ENCODE measurements at places on chromosomes 4 and X. TPM values are rescaled to one million over a fixed set of nuclear protein-coding genes. Genes with fewer than 3 reads are reported as not detected.

Gene RASGEF1B
- total RNA-seq, result 3.5 TPM

DNA sequence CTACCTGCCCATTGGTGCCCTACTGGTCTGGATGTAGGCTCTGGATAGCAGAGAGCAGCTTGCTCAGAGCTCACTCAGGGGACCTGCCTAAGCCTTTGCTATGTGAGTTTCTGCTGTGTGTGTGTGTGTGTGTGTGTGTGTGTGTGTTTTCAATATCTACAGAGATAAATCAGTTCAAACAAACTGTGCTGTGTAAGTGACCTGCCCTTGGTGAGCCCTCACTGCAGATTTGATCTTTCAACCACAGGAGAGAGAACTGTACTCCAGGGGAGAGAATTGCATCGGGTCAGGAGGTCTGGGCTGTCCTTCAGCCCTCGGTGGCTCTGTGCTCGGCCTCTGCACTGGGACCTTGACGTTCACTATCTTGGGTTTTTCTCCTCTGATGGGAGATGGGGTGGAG is 35.0 kb upstream of the CDKN2AIP start:
- no peak for DNase-seq

GRCh38 chr4:132387060-132387459 is 762.0 kb upstream of the PCDH10 start:
- DNase-seq, result no peak

- no peak for DNase-seq
Measured at GRCh38 chr4:6639137-6639680, 1.3 kb upstream of the MRFAP1 start.

- no peak for DNase-seq
Measured at GRCh38 chrX:138018145-138018799, 452.3 kb downstream of the ZIC3 start.

Gene ZNF185
- 4.0 TPM for total RNA-seq

GRCh38 chr4:171565130-171565788 is 247.9 kb upstream of the GALNTL6 start:
- DNase-seq, result no peak

Gene SUV39H1
- 26.2 TPM for total RNA-seq

- peak; percentile 87 for DNase-seq
Measured at GRCh38 chr4:139656614-139657486, 8.8 kb upstream of the MGST2 start.

DNA sequence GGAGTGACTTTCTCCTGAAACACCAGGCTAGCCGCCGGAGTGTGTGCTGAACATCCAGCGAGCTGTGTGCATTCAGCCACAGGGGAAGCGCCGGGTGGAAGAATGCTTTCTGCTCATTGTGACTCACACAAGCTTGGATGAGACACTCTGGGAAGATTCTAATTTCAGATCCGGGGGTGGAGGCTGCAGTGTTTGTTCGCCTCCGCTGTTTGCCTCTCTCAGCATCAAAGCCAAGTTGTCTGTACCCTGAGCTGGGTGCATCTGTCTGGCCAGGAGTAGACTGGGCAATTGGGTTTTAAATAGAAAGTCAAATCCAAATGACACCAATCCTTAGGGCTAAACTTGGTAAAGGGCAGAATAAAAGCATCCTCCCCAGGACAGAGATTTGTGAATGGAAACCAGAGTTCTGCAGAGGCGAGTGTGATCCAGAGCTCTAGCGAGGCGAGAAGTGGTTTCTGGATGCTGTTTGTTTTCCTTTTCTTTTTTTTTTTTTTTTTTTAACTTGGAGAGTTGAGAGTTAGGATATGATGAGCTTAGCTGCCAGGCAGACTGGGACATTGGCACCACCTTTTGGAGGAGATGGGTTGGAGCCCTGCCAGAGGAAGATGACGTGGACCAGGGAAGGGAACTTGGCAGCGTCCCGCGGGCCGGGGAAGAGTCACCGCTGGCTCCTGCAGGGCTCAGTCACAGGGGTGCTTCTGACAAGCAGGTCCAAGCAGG is 196.0 kb upstream of the PSAPL1 start:
- no peak for DNase-seq

Gene ATP10D
- 0.08 TPM for total RNA-seq

- DNase-seq, result no peak
Measured at GRCh38 chr4:66949419-66949818, 595.9 kb downstream of the CENPC start.

Gene PAGE2
- not detected for total RNA-seq

- no peak for DNase-seq
Measured at GRCh38 chrX:151812661-151813060, 78.1 kb downstream of the CNGA2 start.
